CD4-positive, alpha-beta T cell treated with Interleukin-12 subunit alpha and Interleukin-12 subunit beta, for 1 hour (primary cell): ENCODE measurements at places on chromosomes 11 and 22.

- no peak for DNase-seq
These were observed 163.3 kb upstream of the CCDC90B start for GRCh38 chr11:83449338-83449913.

GRCh38 chr11:120186774-120187591 is 23.8 kb upstream of the OAF start:
- DNase-seq, result no peak

DNA sequence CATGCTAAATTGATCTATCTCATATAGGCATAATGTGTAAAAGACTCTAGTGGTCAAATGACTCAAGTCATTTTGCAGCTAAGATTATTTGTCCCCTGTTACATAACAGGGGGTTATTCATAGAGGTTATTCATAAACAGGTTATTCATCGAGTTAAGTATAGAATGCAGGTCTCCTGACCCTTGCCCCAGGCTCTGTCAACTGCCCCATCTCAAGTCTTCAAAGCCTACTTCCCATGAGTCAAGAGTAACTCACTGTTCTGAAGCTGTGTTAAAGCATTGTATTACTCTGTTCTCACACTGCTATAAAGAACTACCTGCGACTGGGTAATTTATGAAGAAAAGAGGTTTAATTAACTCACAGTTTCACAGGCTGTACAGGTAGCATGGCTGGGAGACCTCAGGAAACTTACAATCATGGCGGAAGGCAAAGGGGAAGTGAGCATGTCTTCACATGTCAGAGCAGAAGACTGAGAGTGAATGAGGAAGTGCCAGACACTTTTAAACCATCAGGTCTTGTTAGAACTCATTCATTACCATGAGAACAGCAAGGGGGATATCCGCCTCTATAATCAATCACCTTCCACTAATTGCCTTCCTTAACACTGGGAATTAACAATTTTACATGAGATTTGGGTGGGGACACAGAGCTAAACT is 226.2 kb upstream of the BLID start:
- no peak for DNase-seq

GRCh38 chr11:34492806-34493414 is 20.7 kb downstream of the ELF5 start:
- peak; percentile 47 for DNase-seq

DNA sequence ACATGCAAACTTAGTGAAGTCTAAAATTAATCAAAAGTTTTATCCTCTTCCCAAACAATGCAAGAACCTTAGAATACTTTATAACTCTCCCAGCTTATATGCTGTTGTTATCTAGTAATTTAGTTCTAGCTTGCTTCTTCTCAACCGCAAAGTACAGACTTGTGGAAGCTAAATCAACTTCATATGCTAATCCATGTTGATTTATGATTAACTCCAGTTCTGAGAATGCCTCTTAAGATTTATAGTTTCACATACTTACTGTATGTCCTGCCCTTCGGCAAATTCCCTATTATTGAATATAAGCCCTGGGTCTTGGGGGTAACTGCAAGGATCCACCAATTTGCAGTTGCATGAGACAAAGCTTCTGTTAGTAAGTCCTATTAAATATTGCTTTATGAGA is 17.6 kb upstream of the SLC35F2 start:
- no peak for DNase-seq

DNA sequence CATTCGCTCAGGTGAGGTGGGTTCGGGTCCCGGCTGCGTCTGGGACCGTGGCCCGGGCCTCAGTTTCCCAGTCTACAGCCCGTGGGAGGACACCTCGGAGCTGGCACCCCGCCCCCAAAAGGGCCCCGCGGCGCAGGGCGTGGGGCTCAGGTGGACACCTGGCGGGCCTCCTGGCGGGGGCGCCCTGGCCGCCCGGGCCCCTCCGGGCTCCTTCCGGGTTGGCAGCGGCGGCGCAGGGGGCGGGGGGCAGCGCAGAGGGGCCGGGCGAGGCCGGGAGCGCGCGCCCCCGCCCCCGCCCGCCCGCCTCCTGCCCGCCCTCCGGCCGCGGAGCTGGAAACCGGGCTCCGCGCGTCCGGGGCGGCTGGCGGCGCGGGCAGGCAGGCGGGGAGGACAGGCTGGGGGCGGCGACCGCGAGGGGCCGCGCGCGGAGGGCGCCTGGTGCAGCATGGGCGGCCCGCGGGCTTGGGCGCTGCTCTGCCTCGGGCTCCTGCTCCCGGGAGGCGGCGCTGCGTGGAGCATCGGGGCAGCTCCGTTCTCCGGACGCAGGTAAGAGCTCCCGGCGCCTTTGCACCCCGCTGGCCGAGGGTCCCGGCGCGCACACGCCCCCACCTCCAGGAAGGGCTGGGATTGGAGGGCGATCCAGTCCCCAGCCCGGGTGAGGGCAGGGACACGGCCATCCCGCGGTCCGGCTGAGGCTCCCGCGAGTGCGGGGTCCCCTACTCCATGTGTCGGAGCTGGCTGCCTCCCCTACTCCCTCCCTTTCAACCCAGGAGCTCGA is at the start of gene EMID1:
Gene EMID1 (plus strand): TSS at position 303 of the 778 bp plus-strand sequence. CDS start 143 bp downstream, at position 446.
- DNase-seq, result peak; percentile 2

DNA sequence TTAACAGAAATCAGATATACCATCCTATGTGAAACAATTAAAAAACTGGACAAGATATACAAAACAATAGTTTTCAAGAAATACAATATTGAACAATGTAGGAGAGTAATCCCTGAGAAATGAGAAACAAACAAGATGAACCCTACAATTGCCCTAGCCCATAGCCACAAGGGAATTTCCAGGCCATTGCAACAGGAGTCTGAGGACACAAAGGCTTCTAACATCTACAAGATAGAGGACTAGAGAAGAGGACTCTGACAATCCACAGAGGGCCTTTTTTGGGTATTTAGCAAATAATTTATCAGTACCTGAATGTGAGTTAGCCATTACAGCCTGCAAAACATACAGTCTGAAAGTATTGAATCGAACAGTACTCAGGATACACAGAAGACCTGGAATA is 251.7 kb downstream of the GRM5 start:
- DNase-seq, result no peak

- DNase-seq, result no peak
These were observed 59.1 kb downstream of the SCGB1A1 start for GRCh38 chr11:62477927-62478326.

DNA sequence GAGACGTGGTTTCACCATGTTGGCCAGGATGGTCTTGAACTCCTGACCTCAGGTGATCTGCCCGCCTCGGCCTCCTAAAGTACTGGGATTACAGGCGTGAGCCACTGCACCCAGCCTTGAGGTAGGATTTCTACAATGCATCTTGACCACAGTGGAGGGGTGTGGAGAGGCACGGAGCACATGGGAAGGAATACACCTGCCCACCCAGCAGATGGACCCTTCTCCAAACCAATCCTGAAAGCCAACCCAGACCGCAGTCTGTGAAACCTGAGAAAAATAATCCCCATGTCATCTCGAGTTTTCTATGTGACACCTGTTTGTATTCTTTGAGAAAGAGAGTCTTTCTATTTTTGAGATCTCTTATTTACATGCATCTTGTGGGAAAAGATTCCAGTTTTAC is 32.5 kb downstream of the LGR4 start:
- no peak for DNase-seq

GRCh38 chr11:16841481-16841880 is 103.0 kb downstream of the C11orf58 start:
- DNase-seq, result no peak

DNA sequence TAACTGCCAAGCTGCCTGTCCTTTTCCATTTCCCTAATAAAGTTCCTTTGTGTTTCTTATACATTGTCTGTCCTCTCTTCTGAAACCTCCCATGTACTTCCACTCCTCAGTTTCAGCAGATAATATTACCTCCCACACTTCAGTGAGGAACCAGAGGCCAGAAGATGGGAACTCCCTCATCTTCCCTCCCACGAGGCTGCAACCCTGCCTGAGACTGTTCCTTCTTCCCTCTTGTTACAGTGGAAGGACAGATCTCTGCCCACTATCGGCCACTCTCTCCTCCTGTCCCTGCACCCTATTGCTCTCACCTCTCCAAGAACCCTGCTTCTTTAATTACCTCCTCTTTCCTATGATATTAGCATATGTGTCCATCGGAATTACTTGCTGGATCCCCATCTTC is 38.1 kb upstream of the SWAP70 start:
- no peak for DNase-seq

GRCh38 chr11:46336563-46337180 is 10.6 kb upstream of the DGKZ start:
- no peak for DNase-seq

DNA sequence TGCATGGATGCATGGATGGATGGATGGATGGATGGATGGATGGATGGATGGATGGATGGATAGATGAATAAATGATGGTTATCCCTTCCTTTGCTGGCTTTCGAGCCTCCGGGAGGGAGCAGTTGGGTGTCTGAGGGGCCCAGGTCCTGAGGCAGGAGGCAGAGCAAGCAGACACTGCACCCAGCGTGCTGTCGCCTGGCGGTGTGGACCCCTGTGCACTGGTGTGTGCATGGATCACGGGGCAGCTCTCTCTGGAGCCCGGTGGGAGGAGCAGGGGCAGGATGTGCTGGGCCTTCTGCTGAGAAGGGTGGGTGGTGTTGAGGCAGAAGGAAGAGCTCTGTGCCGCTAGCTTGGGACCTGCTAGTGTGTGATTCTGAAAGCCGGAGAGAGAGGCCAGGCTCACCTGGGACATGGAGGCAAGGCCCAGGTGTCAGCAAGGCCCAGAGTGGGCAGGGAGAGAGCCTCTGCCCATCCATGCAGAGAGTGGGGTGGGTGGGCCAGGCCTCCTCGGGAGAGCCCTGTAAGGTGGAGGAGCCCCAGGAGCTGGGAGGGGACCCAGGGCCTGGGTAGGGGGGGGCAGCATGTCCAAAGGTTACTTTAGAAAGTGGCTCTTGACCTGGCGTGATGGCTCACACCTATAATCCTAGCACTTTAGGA is 254.4 kb downstream of the BRD1 start:
- no peak for DNase-seq

GRCh38 chr11:64207256-64208085 is 950 bp downstream of the FERMT3 start:
- peak; percentile 77 for DNase-seq

DNA sequence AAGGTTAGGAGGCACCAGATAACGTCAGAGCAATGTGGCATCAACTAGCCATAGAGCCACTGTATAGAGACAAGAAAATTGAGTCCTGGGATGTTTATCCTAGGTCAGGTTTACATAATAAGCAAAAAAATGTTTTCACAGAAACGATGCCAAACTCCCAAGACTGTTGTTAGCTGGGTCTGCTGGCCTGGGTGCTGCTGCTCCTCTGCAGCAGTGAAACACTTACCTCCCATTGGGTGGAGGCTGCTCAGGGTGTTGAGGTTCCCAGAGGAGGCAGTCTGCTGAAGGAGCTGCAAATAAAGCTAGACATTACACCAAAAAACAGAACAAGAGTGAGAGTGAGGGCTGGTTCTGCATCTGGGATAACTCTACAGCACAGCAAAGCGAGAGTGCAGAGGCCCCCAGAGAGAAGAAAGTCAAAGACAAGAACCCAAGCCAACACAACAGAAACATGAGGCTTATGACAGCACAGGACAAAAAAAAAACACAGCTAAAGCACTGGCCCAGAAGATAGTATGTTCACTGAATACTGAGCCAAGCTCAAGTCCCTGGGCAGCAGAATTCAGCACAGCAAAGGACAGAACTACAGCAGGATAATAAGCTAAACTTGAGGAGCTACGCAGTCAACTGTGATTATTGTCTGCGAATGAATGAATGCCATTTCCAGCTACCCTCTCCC is 29.9 kb upstream of the RAPSN start:
- DNase-seq, result no peak

DNA sequence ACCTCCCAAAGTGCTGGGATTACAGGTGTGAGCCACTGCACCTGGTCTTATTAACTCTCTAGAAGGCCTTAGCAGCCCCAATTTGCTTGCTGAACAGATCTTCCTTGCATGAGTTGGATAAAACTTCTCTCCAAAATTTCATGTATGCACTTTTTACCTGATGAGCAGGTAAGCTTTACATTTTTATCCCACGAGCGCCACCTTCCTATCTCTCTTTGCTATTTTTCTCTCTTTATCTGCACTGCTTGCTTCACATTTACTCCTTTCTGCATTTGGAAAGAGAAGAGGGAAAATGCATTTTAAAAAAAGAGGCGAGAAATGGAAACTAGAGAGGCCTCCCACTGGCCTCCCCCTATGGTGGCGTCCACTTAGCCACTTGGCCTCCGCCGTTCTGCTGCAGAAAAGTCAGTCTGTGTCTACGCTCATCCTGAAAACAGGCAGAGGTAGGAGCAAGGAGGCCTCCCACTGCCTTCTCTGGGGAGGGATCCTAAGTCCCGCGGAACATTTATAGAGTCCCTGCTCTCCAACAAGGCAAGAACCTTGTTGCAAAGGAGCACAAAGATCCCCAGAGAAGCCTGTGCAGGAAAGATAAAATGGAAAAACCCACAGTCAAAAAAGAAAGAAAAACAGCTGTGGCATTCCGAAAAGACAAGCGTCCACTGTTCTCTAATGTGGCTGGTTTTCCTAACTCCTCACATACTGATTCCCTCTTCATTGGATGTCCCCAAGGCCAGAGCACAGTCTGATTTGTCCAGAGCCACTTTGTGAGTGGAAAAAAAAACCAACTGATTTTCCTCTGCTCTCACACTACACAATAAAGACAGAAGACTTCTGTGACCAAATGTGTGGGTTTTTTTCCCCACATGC is 62.2 kb upstream of the INCENP start:
- no peak for DNase-seq

DNA sequence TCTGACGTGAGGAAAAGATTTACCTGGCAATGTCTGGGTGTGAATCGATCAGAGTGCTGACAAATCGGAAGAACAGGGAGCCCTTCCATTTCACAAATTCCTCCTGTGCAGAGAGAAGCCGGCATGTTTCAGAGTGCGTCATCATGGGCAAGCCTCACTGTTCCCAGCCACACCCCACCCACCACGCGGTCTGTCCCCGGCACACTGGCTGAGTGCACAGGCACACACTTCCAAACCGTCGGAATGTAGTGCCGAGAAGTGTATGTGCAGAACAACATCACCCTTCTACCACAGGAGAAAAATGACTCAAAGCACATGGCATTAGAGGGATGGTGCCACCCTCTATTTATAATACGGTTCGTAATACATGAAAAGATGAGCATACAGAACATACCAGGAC is 47.5 kb downstream of the NCAPD3 start:
- no peak for DNase-seq

GRCh38 chr22:35586771-35587170 is 30.4 kb downstream of the MB start:
- DNase-seq, result no peak

DNA sequence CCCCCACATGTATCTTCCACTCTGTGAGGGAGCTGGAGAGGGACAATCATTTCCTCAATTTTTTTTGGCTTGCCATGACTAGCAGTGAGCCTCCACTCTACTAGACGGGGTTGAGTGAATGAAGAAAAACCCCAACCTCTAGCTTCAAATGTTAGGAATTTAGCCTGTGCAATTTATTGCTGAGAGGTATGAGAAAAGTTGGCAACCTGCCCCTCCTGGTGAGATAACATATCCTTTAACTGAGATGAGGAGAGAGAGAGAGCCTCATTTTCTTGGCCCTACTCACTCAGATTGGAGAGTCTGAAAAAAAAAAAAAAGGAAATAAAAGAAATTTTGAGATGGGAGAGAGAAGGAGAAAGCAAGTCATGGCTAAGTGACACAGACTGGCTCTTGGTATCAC is 218.2 kb upstream of the CARD18 start:
- DNase-seq, result no peak

- DNase-seq, result peak; percentile 71
These were observed 4.3 kb downstream of the SIAE start for GRCh38 chr11:124669193-124669592.
